ENCODE measurements at places on chromosomes 6 and 20.

GRCh38 chr6:57256541-57256940 lies 34.4 kb upstream of the RAB23 start:
- no peak for DNase-seq

- DNase-seq = peak; percentile 68
Measured at GRCh38 chr6:158819213-158819976, at the start of gene EZR. Gene EZR (minus strand): TSS chr6:158819368. CDS start chr6:158818093, 1,275 bp downstream.

DNA sequence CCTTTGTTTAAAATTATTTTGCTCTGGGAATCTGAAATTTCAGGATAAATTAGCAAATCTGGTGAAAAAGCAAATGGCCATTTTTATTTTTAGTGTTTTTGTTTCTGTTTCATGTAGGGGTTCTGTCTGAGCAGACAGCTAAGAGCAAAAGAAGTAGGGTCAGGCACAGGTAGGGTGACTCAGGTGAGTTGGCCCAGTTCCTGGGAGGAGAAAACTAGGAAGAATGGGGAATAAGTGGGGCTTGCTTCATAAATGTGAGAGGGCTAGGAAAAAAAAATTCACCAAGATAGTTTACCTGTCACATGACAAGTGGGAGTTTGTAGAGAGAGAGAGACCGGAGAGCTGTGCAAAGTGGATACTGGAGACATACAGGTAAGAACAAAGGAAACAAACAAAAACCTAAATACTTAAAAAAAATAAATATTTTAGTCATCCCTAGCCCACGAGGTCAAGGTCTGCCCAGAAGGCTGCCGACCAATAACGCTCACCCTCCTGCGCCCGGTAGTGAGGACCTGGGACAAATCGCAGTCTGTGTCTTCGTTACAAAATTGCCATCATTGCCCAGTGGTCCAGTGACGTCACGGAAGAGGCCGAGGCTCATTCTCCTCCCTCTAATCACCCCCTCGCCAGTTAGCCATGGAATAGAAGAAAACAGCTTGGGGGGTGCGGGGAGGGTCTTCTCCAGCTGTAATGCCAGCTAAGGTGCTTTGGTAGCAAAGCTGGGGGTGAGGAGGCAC lies 2.3 kb downstream of the THBD start:
- no peak for DNase-seq

DNA sequence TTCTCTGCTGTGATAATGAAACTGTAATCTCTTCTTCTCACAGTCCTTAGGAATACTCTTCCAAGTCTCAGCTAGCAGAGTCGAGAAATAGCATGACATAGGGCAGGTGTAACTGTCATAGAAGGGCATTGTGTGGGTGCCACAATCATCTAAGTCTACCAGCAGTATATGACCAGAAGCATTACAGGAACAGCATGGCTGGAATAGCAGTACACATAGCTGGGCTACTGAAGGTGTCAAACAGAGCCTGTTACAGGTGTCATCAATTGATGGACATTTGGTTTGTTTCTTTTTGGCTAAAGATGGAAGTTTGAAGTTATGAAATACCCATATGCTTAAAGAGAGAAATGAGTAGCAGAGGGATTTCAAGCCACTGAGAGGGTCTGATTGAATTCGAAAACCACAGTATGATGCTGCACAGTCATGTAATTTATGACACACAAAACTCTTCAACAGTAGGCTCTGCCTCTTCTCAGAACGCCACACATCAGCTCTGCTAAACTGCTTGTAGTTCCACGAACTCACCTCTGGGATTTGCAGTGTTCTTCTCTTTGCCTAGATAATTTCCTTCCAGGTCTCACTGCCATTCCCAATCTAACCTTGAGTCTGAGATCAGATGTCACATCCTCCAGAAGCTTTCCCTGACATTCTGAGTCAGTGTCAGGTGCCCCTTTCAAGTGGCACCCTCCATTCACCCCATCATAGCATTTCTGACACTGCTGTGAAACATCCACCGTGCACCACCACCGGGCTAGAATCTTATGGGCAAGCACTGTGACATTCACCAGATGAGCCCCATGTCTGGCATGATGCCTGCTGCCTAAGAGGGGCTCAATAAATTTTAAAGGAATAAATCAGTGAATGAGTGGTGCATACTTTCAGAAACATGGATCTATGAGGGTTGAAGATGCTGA lies 151.0 kb downstream of the ADAT2 start:
- DNase-seq = no peak

GRCh38 chr6:47502920-47503319 lies 25.3 kb downstream of the CD2AP start:
- DNase-seq = no peak
